ENCODE measurements at places on chromosomes 2 and 18.
A peak's percentile ranks its signal among the peaks of the same experiment; 100 is the strongest.

DNA sequence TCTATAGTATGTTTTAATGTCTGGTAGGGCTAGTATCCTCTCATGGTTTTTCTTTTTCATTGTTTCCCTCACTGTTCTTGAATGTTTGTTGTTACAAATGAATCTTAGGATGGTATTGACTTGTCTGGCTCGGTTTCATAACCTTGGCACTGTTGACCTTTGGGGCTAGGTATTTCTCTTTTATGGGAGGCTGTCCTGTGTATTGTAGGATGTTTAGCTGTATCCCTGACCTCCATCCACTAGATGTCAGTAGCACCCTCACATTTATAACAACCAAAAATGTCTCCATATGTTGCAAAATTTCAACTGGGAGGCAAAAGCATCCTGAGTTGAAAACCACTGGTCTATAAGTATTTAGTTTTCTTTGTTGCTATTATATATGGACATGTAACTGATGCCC, 7.0 kb upstream of the AOX1 start:
- peak; percentile 50 for DNase-seq

- peak; percentile 26 for DNase-seq
These were observed 59.7 kb downstream of the MAP4K3 start for GRCh38 chr2:39377226-39377939.

DNA sequence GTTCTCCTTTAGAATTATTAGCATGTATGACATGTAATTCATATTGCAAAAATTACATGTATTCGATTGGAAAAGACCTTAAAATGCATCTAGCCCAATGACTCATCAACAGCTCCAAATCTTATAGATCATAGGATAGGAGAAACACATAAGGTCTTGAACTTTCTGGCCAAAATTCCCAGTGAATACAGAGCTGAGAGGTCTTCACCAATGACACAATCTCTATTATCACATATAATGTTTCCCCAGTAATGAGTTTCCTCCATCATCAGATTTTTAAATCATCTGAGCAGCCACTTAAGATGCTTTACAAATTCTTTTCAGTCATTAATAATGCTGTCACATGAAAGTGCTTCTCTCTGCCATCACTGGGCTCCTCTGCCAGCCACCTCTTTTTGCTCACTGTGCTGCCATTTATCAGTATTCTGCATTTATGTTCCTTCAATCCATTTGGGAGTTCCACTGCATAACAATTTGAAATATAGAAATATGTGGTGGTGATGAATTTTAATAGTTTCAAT, 804.9 kb downstream of the SUCLG1 start:
- DNase-seq: no peak

DNA sequence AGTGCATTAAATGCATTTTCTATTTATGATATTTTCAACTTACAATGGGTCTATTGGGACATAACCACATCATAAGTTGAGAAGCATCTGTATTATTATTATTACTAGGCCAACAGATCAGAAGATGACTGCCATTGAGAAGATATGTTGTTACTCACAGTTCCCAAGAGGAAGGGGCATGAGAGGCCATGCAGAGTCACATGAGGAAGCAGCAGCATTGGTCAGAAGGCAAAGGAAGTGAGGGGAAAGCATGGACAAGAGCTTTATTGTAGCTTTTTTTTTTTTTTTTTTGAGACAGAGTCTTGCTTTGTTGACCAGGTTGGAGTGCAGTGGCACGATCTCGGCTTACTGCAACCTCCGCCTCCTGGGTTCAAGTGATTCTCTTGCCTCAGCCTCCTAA, 66.2 kb upstream of the LCLAT1 start:
- DNase-seq: no peak

GRCh38 chr2:20356042-20356441, 5.4 kb upstream of the PUM2 start:
- DNase-seq: no peak

GRCh38 chr2:241739651-241740050, 5.2 kb downstream of the D2HGDH start:
- peak; percentile 72 for DNase-seq

DNA sequence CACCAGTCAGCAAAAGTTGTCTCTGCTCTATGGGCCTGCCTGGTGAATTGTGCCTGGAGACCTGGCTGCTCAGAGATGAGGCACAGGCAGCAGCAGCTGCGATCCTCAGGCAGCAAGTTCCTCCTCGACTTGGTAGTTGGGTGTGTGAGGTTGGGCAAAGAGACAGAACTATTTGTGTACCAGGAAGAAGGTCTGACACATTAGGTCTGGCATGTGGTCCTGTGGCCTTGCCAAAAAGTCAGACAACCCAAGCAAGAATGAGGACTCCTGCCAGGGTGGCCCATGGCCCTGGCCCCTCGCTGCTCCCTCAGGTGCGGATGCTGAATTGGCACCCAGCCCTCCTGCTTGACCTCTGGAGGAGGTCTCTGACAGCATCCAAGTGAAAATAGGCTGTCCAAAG, 192.7 kb downstream of the DYSF start:
- no peak for DNase-seq

- no peak for DNase-seq
These were observed 768.3 kb upstream of the CDH7 start for GRCh38 chr18:64982414-64983055.

- peak; percentile 89 for DNase-seq
These were observed 154.8 kb downstream of the TGIF1 start for GRCh38 chr18:3604498-3605408.

DNA sequence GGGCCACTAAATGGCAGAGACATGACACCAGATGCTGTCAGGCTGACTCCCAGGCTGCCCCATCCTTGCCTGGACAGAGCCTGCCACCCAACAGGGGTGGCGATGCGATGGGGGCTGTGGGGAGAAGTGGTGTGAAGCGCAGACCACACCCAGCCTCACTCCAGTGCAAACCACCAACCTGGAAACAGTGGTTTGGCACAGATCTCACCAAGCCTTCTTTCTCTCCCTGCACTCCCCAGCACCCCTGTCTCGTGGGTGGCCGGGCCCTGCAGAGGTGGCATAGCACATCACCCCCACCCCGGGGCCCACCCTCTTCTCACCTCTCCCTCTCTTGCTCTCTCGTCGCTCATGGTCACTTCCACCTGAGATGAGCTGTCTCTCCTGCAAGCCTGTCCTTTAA, 32.6 kb downstream of the CIB4 start:
- DNase-seq: no peak
